Myocyte (in vitro differentiated cells): ENCODE measurements at places on chromosomes 6 and 20.

DNA sequence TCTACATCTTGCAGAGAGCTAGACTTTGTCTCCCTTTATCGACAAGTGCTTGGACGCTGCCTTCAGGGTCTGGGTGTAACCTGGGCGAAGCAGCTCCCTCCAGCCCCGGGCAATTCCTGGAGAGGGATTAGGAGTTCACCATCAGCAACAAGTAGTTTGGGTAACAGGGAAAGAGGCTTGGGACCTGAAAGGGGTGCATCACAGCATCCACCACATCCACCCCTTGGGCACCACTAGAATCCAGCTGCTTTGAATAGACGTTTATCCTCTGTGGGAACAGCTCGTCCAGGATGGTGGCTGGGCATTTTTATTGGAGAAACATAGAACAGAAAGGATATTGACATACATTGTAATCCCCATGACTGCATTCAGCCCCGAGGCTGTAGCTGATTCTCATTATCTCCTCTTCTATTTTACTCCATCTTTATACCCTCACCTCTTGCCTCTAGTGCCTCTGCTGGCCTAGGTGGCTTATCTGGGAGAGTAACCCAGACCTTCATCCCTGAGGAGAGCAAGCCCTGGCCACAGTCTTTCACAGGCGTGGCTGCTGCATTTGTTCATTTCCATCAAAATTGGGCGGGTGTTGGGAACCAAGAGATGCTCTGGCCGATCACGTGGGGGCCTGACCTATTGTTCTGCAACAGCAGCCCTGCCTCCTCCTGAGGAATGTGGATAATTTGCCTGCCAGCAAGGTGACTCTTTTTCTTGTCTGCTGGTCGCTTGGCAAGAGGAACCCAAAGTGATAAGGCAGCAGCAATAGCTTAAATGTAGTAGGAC, 109.2 kb upstream of the RALGAPA2 start:
- no peak for DNase-seq

- peak; percentile 76 for DNase-seq
Measured at GRCh38 chr6:151390851-151391470, 398 bp downstream of the ZBTB2 start.

DNA sequence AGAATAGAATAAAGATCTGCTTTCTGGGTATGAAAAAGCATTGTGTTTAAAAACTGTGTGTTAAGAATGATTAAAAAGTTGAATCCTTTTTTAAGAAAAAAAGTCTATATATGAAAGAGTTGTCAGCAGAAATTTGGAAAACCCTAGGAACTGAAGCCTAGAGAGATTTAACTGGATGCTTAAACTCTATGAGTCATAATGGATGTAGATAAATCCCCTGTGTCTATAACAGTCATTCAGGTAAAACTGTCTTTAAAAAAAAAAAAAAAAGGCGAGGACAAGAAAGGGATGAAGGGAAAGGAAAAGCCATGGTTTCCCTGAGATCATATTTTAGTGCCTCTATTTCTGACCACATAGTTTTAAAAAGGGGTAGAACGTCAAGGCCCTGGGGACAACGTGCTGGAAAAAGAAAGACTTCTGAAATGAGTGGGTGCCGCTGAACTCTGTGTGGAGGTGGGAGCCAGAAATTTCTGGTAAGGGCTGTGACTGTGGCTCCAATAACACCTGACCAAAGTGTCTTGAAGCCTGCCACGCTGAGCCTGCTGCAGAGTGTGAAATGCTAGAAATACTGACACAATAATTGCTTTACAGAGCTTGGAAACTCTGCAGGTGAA, 302.6 kb upstream of the ARID1B start:
- DNase-seq: no peak

DNA sequence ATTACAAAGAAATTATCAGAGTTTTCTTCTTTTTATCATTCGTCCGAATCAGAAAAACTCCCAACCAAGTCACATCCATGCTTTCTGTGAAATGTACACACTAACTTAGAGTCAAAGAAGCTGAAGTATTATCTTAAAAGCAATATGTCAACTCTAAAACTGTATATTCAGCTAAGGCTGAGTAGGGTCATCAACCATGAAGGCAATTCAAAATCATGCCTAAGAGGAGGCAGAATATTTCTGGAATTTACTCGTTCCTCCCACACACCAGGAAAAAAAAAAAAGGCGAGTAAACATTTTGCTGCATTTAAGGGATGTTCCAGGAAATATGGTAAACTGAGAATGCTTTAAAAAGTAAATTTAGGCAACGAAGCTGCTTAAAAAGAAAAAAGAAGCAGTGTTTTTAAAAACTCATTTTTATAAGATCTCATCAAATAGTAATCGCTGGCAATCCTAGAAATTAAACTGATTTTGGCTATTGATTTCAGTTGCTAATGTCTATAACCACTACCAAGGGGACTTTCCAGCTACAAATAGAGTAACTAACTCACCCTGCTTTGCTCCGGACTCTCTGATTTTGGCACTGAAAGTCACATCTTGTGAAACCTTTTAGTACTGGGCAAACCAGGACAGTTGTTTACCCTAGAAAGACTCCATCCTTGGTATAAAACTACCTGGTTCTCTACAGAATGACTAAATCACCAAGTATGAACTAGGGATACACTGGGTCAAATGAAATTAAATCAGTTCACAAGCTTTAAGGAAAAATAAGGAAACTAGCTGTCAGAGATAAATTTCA, 82.8 kb downstream of the MBOAT1 start:
- DNase-seq: no peak

DNA sequence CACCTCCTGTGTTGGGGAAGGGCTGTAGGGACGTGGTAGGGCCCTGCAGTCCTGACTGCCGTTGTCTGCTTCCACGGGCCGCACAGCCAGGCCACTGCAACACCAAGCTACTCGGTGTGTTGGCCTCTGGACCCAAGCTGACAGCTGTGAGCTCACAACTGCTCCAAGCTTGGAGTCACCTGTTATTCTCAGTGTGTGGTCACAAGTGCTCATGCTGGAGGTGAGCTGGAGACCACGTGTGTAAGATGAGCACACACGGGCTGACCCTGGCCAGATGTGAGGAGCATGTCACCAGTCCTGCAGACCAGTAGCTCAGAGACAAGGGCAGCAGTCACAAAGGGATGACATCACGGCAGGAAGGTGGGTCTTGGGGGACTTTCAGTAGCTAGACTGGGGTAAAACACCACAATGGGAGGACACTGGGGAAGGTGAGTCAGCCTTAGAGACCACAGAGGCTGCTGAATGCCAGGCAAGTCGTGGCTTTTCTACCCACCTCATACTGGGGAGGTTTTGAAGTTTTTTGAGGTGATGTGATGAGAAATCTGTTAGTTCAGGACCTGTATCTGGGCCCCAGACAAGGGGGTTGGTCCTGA, 87.3 kb downstream of the FAM120B start:
- peak; percentile 78 for DNase-seq

DNA sequence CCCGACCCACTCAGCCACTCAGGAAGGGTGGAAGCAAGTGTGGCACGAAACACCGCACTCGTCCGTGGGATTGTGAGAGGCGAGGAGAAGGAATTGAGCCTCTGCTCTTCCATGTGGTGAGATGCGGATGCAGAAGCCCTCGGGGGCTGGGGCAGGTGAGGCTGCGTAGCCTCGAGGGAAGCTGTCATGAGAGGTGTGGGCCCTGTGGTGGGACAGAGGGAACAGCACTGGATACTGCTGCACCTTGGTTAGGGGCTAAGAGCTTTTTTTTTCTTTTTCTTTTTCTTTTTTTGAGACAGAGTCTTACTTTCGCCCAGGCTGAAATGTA, 86.5 kb downstream of the PTPN1 start:
- DNase-seq: no peak

DNA sequence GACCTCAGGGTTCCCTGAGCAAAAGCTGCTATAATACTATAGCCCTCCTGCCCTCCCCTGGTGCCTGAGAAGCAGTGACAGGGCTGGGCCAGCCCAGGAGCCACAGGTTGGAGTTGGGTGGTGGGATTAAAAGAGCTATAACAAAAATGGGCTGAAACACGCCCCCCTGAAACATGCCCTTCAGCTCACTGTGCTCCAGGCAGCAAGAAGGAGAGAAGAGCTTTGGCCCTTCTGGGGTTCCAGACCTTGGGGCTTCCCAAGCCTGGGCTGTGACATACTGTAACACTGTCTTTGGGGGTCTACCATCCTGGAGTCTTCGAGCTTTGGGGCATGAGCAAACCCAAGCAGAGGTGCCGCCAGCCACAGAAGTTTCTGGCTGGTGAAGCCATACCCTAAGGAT, 129.2 kb downstream of the HTR1B start:
- no peak for DNase-seq

- DNase-seq: no peak
Measured at GRCh38 chr20:58011106-58011946, 217.1 kb downstream of the ANKRD60 start.

GRCh38 chr6:166156942-166157341, 10.7 kb downstream of the TBXT start:
- DNase-seq: peak; percentile 22

DNA sequence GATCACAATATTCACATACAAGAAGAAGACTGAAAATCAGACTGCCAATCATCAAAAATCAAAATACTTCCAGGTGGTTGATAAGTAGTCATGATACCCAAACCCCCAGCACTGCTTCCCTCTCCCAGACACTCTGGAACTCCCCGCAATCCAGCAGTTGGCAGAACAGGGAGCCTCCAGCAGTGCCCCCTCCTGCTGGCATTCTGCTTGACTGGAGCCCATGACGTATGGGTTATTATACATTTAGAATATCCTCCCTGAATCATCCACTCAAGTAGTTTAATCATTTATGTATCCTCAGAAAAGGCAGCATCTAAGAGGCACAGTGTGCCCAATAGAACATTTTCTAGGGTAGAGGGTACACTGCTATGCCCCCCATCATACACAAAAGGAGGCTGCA, 9.3 kb upstream of the OGFRL1 start:
- no peak for DNase-seq

GRCh38 chr6:170289180-170289931, 1.5 kb downstream of the DLL1 start:
- DNase-seq: no peak

GRCh38 chr20:63702036-63702665, 5.6 kb downstream of the ARFRP1 start:
- no peak for DNase-seq

GRCh38 chr6:34559651-34560365, 3.7 kb upstream of the SPDEF start:
- DNase-seq: no peak

GRCh38 chr6:159108426-159108985, 60.7 kb upstream of the FNDC1 start:
- no peak for DNase-seq

DNA sequence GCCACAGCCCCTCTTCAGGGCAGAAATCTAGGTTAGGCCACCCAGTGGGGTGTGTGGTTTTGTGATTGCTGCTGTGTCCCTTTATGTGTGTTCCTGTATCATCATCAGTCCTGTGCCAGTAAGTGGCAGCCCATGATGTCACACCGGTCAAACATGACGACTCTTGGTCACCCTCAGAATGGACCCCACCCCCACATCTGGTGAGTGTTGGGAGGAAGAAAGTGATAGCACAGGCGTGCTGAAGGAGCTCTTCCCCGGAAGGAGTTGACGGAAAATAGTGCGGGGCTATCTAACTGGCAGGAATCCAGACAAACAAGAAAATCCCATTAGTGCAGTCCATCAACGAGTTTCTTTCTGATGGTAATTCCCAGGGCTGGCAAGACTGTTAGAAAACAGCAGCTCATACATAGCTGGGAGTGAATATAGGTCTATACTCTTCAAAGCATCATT, 33.4 kb upstream of the IL17A start:
- peak; percentile 92 for DNase-seq

- DNase-seq: no peak
Measured at GRCh38 chr6:67698534-67698933, 936.5 kb upstream of the ADGRB3 start.

GRCh38 chr6:155115893-155116570, 120.9 kb downstream of the TIAM2 start:
- DNase-seq: no peak

- DNase-seq: peak; percentile 36
Measured at GRCh38 chr20:60209048-60209447, 250.8 kb downstream of the CDH26 start.

DNA sequence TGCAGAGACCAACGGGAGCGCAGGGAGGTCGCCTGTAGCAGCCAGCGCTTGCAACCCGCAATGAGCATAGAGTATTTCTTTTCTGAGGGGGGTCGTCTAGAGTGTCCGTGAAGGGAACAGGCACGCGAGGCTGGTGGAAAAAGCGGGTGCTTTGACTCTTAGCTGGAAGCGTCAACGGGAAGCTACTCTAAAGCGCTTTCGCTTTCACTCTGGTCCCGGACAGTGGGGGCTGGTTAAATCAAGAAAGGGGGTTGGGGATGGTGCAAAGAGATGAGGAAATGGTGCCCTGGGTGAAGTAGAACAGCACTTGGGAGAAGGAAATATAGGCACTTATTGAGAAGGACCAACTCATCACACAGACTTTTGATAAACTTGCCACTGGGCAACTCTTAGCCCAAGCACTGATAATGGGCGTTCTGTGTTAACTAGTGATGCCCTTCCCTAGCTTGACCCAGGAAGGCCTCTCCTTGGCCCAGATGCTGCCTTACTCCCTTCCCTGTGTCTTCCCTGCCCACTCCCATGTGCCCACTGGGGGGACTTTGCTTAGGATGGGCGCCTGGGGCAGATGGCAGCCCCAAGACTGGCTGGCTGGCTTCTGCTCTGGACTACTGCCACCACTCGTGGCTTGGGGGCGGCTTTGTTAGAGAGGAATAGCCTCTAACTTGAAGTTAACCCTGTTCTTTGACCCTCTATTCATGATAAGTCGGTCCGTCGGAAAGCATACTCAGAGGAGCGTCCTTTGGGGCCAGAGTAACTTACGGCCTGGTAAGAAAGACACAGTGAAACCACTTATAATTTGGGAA, 585 bp downstream of the PSMB9 start:
- DNase-seq: peak; percentile 38

GRCh38 chr20:6705106-6705766, 62.2 kb upstream of the BMP2 start:
- DNase-seq: no peak

GRCh38 chr6:9437836-9438235, 977.0 kb downstream of the TFAP2A start:
- peak; percentile 6 for DNase-seq

GRCh38 chr20:1456300-1456699, 10.3 kb downstream of the NSFL1C start:
- DNase-seq: peak; percentile 43

GRCh38 chr6:12393100-12393499, 102.9 kb downstream of the EDN1 start:
- DNase-seq: no peak
